ENCODE measurements at places on chromosomes 2 and 18.

GRCh38 chr2:85156153-85156552 lies 23.0 kb downstream of the TCF7L1 start:
- DNase-seq: no peak

GRCh38 chr2:172280571-172281361 lies 146.6 kb upstream of the ITGA6 start:
- DNase-seq: no peak

DNA sequence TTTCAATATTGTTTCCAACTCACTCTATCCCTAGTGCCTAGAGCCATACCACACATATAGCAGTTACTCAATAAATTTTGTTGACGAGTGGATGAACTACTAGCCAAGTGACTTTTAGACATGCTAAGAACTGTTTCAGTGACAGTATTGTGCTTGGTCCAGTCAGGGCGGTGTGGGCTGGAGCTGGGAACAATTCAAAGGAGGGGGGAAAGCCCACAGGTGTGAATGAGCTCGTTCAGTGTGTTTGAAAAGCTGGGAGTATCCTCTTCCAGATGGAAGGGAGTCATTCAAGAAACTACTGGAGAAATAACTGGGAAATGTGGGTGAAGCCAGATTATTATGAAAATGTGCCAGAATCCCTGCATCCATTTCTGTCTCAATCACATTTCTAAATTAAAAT lies 1.7 kb upstream of the SERPINE2 start:
- DNase-seq: no peak

DNA sequence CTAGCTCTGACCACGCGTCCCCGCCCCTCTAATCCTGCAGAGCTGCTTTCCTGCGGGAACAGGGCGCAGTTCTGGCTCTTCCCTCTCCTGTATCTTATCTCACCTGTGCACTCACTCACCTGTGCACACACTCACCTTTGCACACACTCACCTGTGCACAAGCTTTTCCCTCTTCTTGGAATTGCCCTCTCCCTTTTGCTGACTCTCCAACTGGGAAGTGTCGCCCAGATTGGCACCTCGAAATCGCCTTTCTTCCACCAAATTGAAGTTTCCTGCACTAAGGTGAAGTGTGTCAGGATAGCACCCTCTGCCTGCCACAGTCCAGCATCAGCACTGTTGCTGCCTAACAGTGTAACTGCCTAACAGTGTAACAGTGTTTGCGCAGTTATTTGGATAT lies 566 bp upstream of the CMPK2 start:
- DNase-seq: no peak

DNA sequence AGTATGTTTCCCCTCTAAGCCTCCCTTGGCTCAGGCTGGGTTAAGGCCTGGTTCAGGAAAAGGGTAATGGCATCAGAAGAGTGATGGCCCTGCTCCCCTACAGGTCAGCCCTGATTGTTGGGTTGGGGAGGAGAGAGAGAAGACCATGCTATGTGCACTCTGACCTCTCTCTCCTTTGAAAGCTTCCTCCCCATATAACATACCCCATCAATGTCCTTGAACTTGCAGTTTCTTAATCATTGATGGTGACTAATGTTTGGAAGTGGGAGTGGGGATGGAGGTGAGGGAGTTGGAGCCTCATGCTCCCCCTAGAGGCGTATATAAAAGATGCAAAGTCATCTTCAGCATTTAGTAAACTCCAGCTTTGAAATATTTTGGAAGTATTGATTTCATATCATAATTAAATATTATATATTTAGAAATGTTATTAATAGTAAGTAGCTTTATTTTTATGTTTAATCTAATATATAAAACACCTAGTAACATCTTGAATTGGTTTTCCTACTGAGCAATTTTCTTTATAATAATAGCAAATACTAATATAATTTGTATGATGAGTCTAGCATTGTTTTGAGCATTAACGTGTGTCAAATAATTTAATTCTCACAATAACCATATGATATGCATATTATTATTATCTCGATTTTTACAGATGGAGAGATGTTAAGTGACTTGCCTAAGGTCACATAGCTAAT lies 8.8 kb downstream of the PLCL1 start:
- DNase-seq: no peak

- DNase-seq: no peak
Observed at GRCh38 chr18:61929881-61930640, 37.3 kb upstream of the RNF152 start.

- DNase-seq: no peak
Observed at GRCh38 chr2:230905448-230906421, 19.3 kb downstream of the GPR55 start.

- DNase-seq: no peak
Observed at GRCh38 chr18:13401404-13401803, 182.8 kb downstream of the LDLRAD4 start.

GRCh38 chr18:8011361-8011760 lies 444.2 kb downstream of the PTPRM start:
- DNase-seq: no peak

- DNase-seq: no peak
Observed at GRCh38 chr2:1620081-1620480, 124.2 kb downstream of the PXDN start.

GRCh38 chr18:31684279-31685096 lies at the start of gene B4GALT6:
Gene B4GALT6 (minus strand): TSS chr18:31684581. CDS start chr18:31684426, 155 bp downstream.
- no peak for DNase-seq

GRCh38 chr2:204010628-204011560 lies 74.3 kb downstream of the ICOS start:
- DNase-seq: no peak

DNA sequence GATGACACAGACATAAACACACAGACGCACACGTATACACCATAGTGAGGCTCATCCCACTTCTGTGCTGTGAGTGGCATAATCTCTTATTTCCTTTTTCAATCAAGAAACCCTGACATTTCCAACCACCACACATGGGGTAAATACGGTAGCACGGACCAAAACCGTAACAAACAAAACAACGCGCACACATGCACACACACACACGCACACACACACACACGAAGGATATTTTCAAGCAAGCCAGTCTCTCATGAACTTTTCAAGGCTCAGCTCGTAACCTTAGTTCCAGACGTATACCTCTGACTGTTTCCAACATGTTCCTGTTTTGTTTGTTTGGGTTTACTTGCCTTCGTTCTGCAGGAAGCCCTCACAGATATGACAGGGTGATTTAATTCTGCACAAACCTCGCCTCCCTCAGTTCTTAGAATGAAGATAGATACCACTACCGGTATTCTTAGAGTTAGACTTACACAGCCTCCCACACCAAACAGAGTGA lies 119.8 kb downstream of the BCL2 start:
- DNase-seq: no peak

DNA sequence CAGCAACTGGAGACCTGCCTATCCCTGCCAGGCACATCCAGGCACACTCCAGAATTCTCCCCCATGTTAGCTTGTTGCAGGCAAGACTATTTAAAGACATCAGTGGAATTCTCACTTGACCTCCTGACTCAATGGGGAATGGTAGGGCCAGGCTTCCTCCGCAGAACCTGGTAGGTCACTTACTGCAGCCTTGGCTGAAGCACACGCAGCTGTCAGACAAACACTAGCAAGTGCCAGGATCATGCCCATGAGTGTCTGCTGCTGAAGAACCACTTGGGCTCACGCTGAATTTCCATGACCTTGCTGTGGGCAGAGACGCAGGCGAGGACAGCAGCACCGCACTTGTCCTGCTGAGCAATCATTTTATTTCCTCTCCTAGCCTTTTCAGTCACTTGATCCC lies 3.2 kb downstream of the LRRC30 start:
- no peak for DNase-seq
